ENCODE measurements at places on chromosomes 11 and 22.

- DNase-seq: peak; percentile 14
These were observed 30.4 kb downstream of the PAAF1 start for GRCh38 chr11:73907191-73907590.

GRCh38 chr22:32341122-32341740, 16.4 kb upstream of the RFPL3 start:
- DNase-seq: peak; percentile 1

GRCh38 chr11:116504541-116505297, 268.1 kb downstream of the BUD13 start:
- no peak for DNase-seq

DNA sequence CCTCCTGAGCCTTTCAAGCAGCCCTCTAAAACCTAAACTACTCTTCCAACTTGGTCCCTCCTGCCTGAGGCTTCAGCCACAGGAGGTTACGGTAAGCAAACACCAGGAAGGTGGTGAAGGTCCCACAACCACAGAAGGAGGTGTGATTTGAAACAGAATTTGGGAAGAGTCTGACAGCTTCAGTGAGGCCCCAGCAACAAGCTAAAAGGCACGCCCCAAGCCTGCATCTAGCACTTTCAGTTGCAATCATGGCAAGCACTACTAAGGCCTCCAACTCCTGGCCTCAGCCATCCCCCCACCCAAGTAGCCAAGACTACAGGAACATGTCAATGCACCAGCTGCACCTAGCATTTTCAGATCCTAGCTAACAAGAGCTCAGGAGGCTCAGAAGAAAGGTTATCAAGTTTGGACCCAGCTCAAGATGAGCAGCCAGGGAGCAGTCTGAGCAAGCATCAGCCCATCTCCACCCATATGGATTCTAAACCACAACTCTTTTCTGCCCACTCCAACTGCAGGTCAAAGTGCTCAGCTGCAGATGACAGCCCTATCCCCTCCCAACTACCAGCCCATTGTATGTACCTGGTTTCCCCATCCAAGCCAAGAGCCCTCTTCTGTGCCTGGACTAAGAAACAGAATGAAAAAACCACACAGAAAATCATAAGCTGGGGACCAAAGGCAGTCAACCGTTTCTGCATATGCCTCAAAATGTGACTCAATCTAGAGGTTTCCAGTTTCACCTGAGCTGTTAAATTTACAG, 10.4 kb upstream of the AHNAK start:
- peak; percentile 54 for DNase-seq

GRCh38 chr11:121367001-121367843, 74.7 kb downstream of the SC5D start:
- no peak for DNase-seq

DNA sequence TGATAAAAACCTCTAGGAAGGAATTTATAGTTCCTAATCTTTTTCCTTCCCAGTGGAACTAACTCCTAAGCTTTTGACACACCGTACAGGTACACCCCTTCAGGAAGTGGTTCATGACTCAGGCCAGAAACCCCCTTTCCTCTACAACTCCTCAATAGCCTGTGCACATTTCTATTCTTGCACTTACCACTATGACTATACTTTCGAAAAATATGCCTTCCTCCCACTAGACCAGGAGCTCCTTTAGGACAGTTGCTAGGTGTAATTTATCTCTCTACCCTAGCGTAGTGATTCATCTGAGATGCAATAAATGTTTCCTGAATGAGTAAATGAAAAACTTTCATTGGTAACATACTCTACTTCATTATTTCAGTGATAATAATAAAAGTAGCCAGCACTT, 14.5 kb downstream of the MAP6 start:
- no peak for DNase-seq

GRCh38 chr11:63501236-63501635, 4.6 kb upstream of the LGALS12 start:
- no peak for DNase-seq

GRCh38 chr22:43829904-43830851, 18.1 kb upstream of the EFCAB6 start:
- no peak for DNase-seq

DNA sequence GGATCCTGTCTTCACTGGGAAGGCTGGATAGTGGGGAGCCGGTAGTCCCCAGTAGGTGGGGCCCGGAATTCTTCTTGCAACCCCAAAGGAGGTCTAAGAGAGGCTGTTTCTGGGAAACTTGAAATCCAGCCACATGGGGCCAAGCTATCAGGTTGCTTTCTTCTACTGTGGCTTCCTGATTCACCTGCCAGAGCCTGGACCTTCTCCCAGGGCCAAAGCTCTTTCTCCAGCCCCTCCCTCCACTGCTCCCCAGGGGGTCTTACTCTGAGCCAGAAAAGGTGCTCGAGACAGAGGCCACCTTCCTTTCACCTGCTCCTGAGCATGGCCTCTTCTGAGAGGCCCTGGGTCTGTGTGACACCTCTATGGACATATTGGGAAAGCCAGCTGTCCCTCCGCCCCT, 9.1 kb downstream of the TST start:
- no peak for DNase-seq

DNA sequence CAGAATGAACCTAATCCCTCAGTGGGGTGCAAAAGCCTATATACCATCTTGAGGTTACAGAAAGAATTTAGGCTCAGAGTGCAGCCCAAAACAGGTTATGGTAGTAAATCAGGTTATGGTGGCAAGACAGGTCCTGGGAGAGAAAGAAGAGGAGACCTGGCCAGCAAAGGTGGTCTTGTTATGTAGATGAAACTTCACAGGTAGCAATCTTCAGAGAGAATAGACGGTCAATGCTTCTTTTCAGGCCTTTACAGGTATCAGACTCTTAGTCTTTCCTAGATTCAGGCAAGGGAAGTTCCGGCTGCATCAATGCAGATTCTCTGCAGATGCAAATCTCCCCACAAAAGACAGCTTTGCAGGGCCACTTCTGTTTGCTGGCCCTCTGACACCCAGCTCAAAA, 45.8 kb upstream of the SORL1 start:
- DNase-seq: no peak

DNA sequence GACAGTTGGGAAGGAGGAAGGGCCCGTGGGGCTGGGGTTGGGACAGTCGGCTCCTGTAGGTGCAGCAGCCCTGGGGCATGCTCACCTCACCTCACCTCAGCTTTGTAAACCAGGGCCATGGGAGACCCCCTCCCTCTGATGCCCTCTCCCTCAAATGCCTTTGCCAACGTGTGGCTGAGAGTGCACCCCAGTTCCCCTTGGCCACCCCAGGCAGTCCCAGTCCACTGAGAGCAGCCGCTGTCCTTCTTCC, 4.2 kb upstream of the NEAT1 start:
- DNase-seq: peak; percentile 57

- DNase-seq: no peak
These were observed 268.6 kb downstream of the JRKL start for GRCh38 chr11:96658436-96658835.

Data from CD8-positive, alpha-beta T cell (primary cell).